ENCODE measurements at places on chromosomes 5 and 9. TPM values are rescaled to one million over a fixed set of nuclear protein-coding genes. Genes with fewer than 3 reads are reported as not detected.

The SHC3 gene
- 0.92 TPM for total RNA-seq

DNA sequence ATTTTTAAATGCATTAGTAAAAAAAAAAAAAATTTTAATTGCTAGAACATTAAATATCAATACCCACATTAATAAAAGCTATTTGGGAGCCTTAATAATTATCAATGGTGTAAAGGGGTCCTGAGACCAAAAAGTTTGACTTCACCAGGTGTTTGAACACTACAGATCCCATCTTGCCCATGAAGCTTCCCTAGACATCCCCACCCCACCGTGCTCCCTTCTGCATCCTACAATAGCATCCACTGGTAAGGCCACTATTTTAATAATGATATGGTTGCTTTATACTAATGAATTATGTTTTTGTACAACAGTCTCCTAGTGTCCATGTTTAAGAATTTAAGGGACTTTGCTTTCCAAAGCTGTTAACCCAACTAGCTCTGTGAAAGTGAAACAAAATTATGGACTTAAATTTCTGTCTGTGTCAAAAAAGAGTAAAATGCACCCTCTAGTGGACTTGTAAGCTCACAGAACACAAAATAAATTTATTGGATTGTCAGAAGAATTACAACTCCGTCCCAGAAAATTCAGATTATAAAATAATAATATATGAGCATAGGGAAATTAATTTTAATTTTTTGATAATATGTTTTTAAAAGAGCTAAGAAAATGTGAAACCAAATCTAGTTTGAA, 76.0 kb downstream of the ARL15 start:
- H3K36me3 ChIP-seq, result no peaks in the 10 kb centered on the region
- no peak overlapping the region for H3K27ac ChIP-seq
- H3K27me3 ChIP-seq, result no peaks in the 10 kb centered on the region

GRCh38 chr5:16992006-16992405, 55.9 kb upstream of the MYO10 start:
- H3K27ac ChIP-seq, result no peak overlapping the region
- H3K4me3 ChIP-seq, result no peak overlapping the region
- no peaks in the 10 kb centered on the region for H3K36me3 ChIP-seq

GRCh38 chr5:151911011-151911410, 13.6 kb downstream of the GLRA1 start:
- H3K27ac ChIP-seq, result no peak overlapping the region
- no peaks in the 10 kb centered on the region for H3K4me1 ChIP-seq
- H3K36me3 ChIP-seq, result no peaks in the 10 kb centered on the region
- H3K4me3 ChIP-seq, result no peak overlapping the region

DNA sequence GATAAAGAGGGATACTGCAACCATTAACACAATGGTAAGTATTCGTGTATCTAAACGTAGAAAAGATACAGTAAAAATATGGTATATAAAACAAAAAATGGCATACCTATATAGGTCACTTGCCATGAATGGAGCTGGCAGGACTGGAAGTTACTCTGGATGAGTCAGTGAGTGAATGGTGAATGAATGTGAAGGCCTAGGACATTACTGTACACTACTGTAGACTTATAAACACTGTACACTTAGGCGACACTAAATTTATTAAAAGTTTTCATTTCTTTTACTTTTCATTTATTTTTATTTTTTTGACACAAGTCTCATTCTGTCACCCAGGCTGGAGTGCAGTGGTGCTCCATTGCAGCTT, 14.1 kb downstream of the TDRD7 start:
- H3K4me3 ChIP-seq, result no peak overlapping the region
- H3K36me3 ChIP-seq, result no peaks in the 10 kb centered on the region
- H3K4me1 ChIP-seq, result no peaks in the 10 kb centered on the region
